ENCODE measurements at places on chromosomes 12 and 14.

GRCh38 chr12:49377386-49377785 lies 10.1 kb downstream of the SPATS2 start:
- no peak for DNase-seq

- DNase-seq, result no peak
Measured at GRCh38 chr14:105410642-105411016, 9.0 kb upstream of the MTA1 start.

DNA sequence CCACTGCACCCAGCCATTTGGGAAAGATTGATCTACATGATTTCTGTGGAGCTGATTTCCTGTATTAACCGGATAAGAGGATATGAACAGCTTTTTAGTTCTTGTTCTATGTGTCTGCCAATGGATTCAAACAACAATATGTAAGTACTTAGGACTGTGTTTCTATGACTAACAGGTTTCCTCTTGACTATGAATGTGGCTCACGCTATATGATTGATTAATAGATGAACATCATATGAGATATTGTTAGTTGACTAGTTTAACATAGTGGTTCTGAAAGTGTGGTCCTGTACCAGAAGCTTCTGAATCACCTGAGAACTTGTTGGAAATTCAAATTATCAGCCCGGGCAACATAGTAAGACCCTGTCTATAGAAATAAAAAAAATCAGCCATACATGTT lies 12.8 kb upstream of the CSRP2 start:
- no peak for DNase-seq

GRCh38 chr12:76083246-76083903 lies 1.1 kb downstream of the NAP1L1 start:
- no peak for DNase-seq

GRCh38 chr14:52258783-52259182 lies 8.7 kb upstream of the PTGDR start:
- DNase-seq, result no peak

GRCh38 chr12:12788131-12788530 lies 2.7 kb downstream of the APOLD1 start:
- DNase-seq, result no peak

DNA sequence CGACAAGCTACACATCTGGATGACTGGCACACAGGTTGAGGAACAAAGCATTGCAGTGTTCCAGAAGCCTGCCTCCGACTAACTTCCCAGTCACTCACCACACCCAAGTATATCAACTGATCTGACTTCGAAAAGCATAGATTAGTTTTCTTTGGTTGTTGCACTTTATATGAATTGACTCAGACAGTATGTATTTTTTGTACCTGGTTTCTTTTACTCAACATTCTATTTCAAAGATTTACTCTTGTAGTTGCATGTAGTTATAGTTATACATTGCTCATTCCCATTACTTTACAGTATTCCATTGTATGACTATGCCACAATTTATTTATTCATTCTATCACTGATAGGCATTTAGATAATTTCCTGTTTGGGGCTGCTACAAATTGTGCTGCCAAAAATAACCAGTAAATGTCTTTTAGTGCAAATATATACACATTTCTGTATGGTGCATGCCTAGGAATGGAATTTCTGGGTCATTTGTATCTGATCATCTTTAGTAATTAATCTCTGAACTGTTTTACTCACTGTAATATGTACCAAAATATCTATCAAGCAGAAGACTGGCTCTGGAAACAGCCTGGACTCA lies 17.8 kb downstream of the PLCZ1 start:
- no peak for DNase-seq

- no peak for DNase-seq
Measured at GRCh38 chr14:61872452-61872851, 110.2 kb downstream of the SNAPC1 start.

DNA sequence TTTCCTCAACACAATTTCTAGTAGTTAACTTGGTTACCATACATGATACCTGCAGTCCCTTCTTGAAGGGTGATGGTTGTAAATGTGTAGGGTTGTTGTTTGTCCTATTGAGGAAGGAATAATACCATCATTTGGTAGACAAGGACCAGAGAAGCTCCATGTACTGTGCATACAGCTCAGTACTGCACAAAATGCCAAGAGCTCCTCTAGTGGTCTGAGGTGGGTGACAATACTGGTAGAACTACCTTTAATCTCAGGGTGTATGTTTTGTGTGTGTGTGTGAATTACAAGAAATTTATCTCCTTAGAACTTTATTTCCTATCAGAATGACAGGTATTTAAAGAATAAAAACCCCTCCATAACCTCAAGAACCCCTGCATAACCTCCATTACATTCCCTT lies 575.3 kb downstream of the TMTC2 start:
- no peak for DNase-seq
